ENCODE measurements at places on chromosomes 12 and 14.

DNA sequence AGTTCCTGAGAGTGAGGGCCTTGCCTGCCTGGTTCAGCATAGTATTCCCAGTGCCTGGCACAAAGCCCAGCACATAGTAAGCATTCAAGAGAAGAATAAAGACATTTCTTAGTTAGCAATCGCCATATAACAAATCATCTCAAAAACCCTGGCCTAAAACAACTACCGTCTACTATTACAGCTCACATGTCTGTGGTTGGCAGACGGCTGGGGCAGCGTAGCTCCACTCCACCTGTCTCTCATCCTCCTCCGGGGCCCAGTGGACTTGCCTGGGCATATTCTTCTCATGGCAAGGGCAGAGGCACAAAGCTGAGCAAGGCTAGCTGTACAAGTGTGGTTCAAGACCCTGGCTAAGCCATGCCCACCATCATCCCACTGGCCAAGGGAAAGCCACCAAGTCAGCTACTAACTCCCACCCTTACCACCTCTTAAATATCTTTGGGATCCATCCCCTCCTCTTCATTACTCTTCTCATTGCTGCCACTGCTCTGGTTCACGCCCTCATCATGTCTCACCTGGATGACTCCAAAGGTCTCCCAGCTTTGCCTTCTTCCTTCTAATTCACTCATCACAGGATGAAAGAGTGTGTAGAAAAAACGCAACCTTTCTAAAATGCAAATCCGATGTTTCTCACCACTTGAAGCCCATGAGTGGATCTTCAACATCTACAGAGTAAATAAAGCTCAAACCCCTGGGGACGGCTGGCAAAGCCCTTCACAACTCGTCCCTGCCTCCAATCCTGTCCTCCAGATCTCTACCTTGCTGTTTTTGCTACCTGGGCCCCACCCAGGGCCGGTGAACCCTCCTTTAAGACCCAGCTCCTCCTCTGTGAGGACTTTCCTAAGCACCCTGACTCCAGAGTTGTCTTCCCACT is 10.4 kb downstream of the TMEM229B start:
- no peak for DNase-seq

GRCh38 chr14:68998062-68998461 is 19.0 kb upstream of the ACTN1 start:
- no peak for DNase-seq

- DNase-seq, result peak; percentile 62
These were observed 71.4 kb upstream of the GPR68 start for GRCh38 chr14:91315844-91316267.

GRCh38 chr14:39431416-39432178 is 636 bp downstream of the FBXO33 start:
- DNase-seq, result peak; percentile 22
